Stimulated activated CD4-positive, alpha-beta T cell treated with anti-CD3 and anti-CD28 coated beads, Interleukin-15, amount 100 ng/mL, for 1 hour (primary cell): ENCODE measurements at places on chromosomes 4 and X.

DNA sequence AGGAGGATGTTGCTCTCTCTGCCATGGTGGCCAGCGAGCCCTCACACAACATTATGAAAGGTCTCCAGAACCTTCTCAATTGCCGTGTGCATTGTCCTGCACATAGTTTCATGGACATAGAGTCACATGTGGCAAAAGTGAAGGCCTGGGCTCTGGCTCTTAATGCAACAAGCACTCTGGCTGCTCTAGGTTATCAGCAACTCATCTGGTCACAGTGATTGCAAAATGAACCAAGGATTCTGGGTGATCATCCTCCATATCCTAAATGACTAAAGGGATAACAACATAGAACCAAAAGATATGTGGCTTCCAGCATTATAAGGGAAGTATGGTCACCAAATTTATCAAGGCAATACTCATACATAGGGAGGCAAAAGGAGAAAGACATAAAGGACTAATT is 175.2 kb downstream of the MGST2 start:
- no peak for DNase-seq

GRCh38 chr4:22637306-22637705 is 55.4 kb upstream of the GBA3 start:
- no peak for DNase-seq

DNA sequence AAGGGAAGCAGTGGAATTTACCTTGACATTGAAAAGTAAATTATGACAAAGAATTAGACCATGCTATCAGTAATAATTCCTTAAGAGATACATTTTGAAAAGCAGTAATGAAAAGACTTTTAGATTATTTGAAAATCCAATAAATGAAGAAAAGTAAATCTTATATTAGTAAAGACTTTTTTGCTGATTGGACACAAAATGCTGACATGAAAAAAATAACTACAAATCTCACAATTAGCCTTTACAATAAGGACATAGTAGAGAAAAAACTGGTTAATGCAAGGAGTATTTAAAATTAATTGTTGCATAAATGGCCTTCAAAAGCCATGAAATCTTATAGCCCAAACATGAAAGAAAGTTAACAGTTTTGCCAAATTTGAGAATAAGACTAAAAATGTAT is 446.1 kb upstream of the FAM241A start:
- no peak for DNase-seq

GRCh38 chr4:128228845-128229795 is 58.5 kb downstream of the PGRMC2 start:
- no peak for DNase-seq

DNA sequence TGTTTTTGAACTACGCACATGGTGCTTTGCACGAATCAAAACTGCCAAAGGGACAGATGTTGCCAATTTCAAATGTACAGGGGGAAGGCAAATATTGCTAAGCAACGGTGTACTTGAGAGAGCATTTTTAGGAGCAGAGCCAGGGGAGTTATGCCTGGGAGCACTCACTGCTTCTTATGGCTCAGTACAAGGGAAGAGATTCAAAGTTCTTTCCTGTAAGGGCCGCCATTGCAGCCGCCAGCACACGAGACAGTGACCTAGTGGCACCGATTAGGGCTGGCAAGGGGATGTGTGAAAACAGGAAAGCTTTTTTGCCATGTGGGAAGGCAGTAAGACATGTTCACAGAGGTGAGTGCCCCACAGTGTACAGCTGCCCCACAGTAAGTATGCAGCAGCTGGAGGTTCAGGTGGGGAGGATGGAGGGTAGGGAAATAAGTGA is 133.8 kb downstream of the AFF1 start:
- no peak for DNase-seq

DNA sequence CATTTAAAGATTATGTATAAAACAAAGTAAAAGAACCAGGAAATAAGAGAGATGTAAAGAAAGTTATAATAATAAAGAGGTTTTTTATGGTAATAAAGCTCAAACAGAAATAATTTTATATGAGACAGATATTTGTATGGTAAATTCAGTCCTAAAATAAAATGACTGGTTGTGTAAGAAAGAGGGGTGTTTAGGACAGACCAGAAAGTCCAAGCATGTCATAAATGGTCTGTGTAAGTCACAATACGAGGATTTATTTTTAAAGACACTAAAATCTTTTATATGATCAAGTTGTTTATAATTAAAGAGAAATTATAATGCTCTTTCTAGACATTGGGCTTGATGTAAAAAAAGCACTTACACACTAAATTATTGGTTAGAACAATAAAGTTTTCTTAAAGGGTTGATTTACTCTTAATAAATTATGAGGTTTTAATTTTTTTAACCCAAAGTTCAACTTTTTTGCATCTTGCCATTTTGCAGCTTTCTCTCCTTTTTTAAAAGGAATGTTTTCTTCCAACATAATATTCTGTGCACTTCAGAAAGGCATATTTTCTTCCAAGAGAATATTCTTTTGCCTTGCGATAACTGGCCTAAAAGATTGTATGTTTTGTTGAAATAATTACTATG is 61.9 kb upstream of the TCEAL2 start:
- DNase-seq = no peak

DNA sequence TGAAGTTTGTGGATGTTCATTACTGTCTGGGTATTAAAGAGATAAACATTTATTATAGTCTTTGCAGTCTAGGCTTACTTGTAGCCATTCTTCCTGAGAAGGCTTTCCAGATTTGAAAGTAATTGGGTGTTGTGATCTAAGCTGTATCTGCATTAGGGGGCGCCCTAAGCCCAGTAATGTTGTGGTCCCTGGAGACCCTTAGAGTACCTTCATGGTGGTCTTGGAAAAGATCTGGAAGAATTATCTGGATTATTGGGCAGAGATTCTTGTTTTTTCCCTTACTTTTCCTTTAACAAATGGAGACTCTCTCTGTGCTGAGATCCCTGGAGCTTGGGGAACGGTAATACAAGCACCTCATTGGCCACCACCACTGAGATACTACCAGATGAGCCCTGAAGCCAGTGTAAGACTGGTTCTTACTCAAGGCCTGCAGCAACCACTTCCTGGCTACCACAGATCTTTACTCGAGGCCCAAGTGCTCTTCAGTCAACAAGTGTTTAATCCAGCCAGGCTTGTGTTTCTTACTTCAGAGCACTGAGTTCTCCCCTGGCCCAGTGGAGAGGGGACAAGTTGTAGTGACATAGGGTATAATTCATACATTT is 63.1 kb downstream of the RTL3 start:
- no peak for DNase-seq

DNA sequence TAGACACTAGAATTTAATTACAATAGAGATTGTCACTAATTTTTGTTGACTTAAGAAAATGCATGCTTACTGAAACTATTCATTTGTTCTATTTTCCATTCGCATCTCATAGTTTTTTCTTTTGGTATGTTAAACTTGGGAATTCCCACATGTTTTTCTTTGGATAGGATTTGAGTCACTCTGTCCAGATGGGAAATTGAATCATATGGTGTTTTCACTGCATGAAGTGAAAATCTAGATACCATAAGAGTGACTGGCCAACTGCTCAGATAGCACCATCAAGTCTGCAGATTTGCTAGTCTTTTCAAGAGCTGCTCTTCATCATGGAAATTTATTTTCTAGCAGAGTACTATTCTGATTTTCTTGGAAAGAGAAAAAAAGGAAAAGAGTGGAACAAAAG is 172.6 kb downstream of the FAM47B start:
- no peak for DNase-seq

DNA sequence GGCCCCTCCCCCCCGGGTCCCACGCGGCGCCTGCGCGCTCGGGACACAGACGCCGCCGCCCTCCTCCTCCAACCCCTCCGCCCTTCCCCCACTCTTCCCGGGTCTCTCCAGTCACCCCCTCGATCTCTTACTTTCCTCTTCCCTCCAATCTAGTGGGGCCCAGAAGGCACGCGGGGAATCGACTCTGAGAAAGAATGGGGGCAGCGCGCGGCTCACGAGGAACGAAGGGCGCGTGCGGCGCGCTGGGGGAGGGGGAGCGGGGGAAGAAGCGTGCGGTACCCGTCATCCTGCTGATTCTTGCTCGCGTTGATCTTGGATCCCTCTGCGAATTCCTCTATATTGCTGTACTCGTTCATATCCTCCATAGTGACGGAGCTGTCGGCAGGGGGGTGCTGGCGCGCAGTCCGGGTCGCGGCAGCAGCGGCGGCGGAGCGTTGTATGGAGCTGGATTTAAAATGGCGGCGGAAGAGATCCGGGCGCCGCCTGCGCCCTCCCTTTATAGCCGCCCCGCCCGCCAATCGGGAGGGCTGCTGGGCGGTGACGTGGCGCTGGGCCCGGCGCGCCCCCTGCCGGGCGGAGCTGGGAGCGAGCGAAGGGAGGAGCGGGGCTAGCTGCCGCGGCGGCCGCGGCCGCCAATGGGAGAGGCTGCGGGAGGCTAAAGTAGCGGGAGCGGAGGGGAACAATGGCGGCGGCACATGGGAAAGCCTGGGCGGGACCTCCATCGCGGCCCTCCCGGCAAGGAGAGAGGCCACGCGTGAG is 1.1 kb downstream of the HNRNPDL start:
- DNase-seq = peak; percentile 91

GRCh38 chr4:125676156-125676555 is 361.4 kb downstream of the FAT4 start:
- DNase-seq = no peak

DNA sequence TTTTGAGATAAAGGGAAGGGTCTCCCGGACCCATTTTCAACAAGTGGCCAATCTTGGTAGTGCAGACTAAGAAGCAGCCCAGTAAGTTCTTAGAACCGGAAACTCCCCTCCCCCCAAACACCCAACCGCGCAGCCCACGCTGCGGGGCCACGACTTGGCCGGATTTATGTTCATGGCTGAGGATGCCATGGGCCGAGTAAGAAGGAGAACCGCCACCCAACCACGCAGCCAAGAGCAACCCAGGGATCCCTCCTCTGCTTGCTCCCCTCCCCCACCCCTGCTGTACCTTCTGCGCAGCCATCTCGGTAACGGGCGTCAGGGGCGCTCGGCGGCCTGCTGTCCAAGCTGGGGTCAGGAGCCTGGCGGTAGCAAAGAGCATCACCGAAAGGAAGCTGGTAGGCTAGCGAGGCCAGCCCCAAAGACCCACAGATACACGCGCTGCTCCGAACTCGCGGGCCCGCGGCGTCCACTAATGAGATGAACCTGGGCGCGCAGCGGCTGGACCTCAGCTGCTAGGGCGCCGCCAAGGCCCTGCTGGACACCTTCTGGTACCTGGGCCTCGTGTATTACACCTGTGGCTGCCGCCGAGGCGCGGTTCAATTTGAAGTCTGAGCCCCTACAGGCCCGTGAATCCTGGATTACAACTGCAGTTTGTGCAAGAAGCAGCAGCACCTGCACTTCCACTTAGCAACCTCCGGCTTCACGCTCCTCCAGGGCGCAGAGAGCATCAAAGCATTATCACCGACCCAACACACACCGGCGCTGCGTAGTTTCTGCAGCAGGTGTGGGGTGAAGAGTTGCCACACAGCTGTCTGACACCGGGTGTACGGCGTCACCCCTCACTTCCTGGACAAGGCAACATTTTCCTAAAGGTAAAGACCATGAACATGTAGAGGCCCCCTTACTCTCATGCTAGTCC is 63.4 kb downstream of the NUDT10 start:
- DNase-seq = peak; percentile 19

DNA sequence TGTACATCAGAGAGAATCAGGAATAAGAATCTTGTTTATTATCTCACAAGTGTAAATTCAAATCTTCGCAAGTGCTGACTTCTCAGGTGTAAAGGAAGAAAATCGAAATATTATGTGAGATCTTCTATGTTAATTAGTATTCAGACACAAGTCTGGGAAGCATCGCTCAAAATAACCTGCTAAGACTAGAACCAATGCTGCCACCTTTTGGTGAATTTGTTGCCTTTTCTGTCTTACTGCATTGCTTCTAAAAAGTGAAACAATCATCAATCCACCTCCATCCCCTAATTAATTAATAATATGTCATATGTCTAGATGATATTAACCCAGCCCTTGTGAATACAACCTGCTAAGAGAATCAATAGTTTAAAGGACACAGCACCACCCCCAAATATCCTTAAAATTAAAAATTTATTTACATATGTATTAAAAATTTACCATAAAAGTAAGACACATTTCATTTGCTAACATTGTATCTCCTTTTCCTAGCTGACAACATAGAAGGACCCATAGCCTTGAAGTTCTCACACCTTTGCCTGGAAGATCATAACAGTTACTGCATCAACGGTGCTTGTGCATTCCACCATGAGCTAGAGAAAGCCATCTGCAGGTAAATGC is 3.5 kb downstream of the EPGN start:
- DNase-seq = no peak

- DNase-seq = no peak
Observed at GRCh38 chrX:10926891-10927290, 184.2 kb upstream of the HCCS start.

GRCh38 chr4:151882072-151882803 is 121.4 kb upstream of the GATB start:
- DNase-seq = no peak

DNA sequence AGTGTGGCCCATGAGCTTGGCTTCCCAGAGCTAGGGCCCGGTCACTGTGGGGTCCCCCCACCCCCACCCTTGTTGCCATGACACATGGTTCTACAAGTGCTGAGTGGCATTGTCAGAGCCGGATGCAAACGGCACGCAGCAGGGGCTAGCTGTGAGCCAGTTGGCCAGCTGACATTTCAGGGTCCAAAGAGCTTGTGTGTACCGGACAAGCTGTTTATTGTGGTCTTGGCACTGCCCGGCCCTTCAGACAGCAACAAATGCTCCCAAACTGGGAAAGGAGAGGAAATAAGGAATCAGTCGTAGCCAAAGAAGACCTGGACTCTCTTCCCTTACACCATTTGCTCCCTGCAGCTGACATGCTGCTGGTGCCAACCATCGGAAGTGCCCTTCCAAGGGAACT is 36.8 kb downstream of the TSC22D3 start:
- DNase-seq = no peak

- DNase-seq = no peak
Observed at GRCh38 chr4:75235359-75235951, 278.7 kb downstream of the RCHY1 start.

GRCh38 chr4:35503435-35503834 is 740.9 kb downstream of the ARAP2 start:
- no peak for DNase-seq

- no peak for DNase-seq
Observed at GRCh38 chr4:81675791-81676393, 204.2 kb upstream of the RASGEF1B start.

DNA sequence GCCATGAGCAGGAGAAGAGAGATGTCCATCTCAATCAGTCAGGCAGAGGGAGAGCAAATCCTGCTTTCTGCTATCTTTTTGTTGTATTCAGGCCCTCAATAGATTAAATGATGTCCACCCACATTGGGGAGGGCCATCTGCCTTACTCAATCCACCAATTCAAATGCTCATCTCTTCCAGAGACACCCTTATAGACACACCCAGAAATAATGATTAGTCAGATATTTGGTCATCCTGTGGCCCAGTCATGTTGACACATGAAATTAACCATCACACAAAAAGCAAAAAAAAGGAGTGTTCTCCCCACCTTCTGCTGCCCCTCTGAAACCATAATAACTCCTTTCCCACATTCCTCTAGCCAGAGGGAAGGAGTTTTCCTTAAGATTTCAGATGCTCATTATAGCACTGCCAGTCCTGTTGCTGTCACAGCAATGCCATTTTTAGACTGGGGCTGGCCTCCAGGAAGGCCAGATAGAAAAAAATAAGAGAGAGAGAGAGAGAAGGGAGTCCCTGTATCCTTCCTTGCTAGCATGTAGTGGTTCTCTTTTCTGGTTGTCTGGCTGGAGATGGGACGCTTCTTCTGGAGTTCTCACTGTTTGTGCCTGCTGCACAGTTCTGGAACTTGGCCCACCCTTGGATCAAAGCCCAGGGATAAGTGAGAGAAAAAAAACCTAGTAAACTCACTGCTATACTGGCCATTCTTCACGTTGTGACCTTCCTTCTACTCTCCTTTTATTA is 177.7 kb downstream of the RBM46 start:
- no peak for DNase-seq
